ENCODE measurements at places on chromosomes 4 and X.

- no peak for DNase-seq
These were observed 320.1 kb downstream of the BCOR start for GRCh38 chrX:39777623-39778025.

GRCh38 chrX:37867536-37868153, 20.3 kb upstream of the DYNLT3 start:
- no peak for DNase-seq

DNA sequence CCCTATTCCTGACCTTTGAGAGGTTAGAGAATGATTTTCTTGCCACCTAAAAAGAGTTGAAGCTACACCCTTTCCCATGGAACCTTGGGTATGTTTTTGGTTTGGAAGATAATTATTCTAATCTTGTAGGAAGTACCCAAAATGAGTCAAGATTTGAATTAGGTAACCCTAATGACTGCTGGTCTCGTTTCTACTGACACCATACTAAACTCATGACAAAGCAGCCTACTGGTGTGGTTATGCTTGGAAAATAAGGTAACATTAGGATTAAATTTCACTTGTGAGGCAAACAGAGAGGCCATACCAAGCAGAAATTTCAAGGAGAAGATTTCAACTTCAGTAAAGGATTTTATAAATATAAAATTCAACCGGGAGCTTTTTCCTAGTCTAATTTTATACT, 107.9 kb downstream of the FBXW7 start:
- DNase-seq, result no peak

- DNase-seq, result no peak
These were observed 787 bp upstream of the TET2 start for GRCh38 chr4:105145903-105146275.

GRCh38 chr4:119679251-119679650, 50.6 kb upstream of the PDE5A start:
- no peak for DNase-seq

DNA sequence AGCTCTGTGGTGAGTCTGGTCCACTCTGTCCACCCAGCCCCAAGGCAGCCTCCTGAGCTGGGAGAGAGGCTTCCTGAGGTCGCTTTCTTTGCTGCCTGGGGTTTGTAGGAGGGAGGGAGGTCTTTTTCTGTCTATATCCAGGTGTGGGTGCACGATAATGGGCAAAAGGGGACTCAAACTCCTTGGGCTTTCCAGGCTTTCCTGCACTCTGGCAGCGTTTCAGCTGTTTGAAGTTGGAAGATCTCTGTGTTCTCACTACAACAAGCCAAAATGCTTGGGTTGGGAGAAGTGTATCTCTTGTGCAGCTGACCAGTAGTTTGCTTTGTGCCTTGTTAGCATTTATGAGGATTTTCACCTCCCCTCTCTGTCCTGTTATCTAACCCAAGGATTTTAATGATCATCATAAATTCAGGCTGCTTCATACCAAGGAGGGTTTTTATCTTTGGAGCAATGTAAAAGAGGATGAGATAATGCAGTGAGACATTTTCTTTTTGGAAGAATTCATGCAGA, 126.3 kb downstream of the REPS2 start:
- no peak for DNase-seq

DNA sequence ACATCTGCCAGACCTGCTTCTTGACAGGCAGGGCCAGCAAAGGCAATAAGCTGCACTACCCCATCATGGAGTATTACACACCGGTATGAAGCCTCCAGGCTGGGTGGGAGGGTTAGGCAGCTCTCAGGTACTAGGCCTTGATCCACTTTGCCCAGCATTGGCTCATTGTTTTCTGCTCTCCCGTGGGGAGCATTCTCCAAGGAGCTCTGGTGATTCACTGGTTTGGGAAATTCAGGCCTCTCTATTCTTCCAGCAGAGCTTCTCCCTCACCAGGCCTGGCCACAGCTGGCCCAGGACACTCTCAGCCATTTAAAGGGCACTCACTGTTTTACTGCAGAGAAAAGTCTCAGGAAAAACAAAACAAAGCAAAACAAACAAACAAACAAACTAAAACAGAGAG, 33.0 kb downstream of the DRP2 start:
- DNase-seq, result no peak

DNA sequence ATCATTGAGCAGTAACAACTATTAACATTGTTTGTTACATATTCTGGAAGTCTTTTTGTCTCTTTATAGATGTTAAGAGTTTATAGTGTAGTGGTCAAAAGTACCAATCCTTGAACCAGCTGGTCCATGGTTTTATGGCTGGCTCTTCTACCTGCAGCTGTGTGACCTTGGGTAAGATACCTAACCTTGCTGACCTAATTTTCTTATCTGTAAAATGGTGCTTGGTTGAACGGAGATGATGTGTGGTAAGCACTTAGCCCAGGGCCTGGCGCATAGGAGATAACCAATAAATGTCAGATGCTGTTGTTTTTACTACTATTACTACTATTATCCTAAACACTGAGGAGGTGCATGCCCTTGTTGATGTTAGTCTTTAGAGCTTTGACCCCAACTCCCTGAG, 116.6 kb downstream of the TMEM164 start:
- no peak for DNase-seq

DNA sequence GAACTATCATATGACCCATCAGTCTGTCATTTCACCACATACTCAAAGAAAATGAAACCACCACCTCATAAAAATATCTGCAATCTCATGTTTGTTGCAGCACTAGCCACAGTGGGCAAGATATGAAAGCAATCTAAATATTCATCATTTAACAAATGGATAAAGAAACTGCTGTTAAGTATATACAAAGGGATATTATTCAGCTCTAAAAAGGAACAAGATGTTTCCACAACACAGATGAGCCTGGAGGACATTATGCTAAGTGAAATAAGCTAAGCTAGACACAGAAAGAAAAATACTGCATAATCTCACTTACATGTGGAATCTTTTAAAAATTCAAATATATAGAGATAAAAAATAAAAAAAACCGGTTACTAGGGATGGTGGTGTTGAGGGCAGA, 108.2 kb upstream of the BRWD3 start:
- no peak for DNase-seq

DNA sequence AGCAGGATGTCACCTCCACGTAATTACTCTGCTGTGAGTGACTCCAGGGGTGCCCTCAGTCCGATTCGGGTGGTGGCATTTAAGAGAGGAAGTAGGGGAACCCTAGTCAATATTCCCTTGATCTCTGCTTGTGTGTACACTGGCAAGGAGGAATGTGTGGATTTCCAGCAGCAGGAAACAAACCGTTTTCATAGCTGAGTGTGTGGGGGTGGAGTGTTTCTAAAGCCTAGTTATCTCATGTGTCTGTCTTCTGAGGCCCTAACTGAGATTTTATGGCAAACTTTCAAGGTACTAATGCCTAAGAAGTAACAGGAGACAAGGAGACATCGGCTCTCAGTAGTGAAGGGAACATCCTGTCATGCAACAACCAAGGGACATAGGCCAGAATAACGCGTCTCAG, 6.6 kb upstream of the CLDN24 start:
- no peak for DNase-seq

- DNase-seq, result no peak
These were observed 1.8 kb downstream of the ARHGEF6 start for GRCh38 chrX:136778916-136779315.

DNA sequence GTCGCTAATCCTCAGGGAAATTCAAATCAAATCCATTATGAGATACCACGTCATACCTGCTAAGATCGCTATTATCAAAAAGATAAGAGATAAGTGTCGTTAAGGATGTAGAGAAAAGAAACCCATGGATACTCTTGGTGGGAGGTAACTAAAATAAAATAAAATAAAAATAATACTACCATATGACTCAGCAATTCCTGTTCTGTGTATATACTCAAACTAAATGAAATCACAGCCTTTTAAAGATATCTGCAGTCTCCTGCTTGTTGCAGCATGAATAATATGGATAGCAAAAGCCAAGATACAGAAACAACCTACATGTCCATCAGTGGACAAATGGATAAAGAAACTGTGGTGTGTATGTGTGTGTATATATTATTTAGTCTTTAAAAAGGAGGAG, 105.8 kb upstream of the IL15 start:
- DNase-seq, result no peak

DNA sequence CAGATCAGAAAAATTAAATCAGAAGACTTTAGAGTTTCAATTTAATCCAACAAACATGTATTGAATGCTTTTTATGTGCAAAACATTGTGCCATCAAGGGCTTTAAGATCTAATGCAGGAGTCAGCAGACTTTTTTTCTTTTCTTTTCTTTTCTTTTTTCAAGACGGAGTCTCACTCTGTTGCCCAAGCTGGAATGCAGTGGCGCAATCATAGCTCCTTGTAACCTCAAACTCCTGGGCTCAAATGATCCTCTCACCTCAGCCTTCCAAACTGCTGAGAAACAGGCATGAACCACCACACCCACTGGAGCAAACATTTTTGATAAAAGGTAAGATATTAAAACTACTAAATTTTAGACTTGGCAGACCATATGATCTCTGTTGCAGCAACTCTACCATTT, 24.6 kb upstream of the LRBA start:
- no peak for DNase-seq

GRCh38 chr4:212438-213188, 88.3 kb downstream of the ZNF718 start:
- DNase-seq, result peak; percentile 80

DNA sequence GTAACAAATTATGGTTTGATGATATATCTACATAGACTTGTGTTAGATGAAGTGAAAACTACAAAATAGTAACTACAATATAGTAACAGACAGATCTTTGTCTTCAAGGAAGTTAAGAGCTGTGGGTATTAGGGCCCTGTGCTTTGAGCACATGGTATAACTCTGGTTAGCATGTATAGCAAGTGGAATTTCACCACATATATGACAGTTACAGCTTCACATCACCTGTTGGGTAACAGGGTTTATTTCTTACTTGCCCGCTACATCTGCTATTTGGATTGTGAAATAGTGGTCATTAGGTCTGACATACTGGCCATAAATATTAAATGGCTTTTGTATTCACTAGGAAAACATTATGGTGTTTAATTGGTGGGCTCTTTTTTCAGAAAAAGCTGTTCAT, 20.2 kb downstream of the OFD1 start:
- no peak for DNase-seq

GRCh38 chr4:54659313-54659712, 1.6 kb downstream of the KIT start:
- no peak for DNase-seq

- DNase-seq, result no peak
These were observed 35.4 kb downstream of the TMEM131L start for GRCh38 chr4:153501578-153501977.

Measured in hindlimb muscle (tissue), 1 donor.